ENCODE measurements at places on chromosomes 2 and 18.
A peak's percentile ranks its signal among the peaks of the same experiment; 100 is the strongest.

DNA sequence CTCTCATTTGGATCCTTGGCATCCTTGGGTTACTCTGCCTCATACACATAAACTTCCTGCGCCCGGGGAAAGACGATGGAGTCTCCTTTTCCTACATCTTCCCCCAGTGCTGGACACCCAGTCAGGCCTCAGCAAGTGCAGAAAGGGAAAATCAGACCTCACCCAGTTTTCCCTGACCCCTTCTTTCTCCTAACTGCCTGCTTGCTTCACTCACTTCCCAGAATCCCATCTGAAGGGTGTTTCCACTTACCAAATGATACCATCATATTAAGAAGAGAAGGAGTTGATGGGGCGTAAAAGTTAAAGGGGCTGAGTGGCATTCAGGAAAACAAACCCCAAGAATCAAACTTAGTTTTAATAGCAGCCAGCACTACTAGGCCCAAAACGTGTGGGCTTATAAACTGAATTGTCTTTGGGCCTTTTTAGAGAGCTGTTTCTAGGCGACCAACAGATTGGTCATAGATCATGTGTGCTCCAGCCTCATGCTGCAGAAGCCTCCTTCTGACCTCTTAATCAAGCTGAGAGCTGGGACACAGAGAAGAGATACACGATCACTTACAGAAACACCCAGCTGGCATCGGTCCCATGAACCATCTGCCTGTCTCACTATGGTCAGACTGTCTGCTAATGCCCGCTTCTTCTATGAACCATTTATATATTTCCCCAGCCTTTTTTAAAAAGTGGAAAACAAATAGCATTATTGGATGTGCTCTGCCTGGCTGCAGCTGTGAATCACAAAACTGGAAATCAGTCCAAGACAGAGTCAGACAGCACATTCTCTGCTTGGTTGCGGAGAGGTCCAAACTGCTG lies 165.7 kb upstream of the SLC14A2 start:
- DNase-seq: peak; percentile 67

DNA sequence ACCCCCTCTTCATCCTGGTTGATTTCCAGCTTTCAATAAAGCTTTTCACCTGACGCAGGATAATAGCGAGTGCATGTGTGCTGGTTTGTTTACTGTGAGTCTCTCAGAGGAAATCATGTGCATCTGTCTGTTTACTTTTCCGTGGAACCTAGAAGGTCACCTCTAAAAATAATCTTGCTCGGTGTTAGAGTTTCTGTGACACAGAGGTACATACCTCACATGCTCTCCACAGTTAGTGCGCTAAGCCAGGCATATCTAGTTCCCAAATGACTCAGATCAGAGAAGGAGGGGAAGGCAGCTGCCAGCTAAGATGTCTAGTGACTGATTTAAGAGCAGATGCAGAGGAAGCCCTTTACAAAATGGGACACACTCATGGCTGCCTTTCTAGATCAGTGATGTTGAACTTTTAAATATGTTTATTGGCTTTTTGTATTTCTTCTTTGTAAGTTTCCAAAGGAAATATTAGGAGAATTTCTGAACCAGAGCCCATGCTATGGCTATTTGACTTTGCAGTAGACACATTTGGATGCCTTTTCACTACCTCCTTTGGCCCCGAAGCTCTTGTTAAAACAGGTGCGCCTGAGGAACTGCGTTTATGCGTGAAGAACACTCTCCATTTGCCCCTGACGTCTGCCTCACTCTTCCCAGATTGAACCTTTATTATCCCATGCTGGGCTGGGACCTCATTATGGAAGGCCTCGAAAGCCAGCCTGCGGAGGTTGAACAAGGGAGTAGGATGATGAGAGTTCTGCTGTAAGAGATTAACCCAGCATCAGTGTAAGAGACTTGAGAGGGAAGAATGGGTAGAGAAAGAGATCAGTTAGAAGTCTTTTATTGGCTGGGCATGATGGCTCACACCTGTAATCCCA lies 145.6 kb downstream of the FAM161A start:
- DNase-seq: peak; percentile 19

DNA sequence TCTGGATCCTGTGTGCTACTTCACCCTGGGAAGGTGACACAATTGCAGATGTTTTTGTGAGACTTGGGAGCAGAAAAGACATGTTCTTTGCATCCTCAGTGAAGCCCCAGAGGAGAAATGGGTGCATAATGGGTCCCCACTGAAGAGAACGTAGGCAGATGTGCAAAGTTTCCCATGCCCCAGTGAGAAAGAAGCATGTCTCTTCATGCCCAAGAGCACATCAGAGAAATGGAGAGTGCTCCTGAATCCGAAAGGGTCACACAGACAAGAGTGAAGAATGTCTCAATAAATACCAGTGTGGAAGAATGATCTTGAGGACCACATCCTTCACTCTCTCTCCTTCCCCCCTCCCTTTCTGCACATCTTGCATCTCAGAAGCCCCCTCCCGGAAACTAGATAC lies 167.7 kb downstream of the TMEM247 start:
- DNase-seq: no peak

GRCh38 chr2:74833418-74834233 lies at the start of gene HK2:
TSS of gene HK2 (plus strand) at chr2:74834127. CDS start at chr2:74834581, 454 bp downstream.
- DNase-seq: peak; percentile 92

- no peak for DNase-seq
Observed at GRCh38 chr2:23135481-23136100, 249.4 kb upstream of the KLHL29 start.

- DNase-seq: no peak
Observed at GRCh38 chr18:42719221-42719620, 396.3 kb downstream of the RIT2 start.

DNA sequence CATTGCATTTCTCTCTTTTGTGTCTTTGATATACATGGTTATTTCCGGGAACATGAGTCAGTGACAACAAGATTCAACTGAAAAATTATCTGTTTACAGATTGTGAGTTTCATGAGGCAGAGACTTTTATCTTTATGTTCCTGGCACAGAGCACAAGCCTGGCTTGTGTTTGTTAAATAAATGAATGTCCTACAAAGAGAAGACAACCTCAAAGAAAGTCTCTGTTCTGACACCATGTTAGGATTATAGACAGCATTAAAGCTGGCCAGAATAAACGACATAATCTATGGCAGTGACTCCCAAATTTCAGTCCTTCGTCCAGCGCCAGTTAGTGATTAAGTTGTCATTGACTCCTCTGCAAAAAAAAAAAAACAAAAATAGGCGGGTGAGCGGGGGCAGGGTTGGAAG lies 97.4 kb upstream of the DNAJC10 start:
- DNase-seq: no peak

DNA sequence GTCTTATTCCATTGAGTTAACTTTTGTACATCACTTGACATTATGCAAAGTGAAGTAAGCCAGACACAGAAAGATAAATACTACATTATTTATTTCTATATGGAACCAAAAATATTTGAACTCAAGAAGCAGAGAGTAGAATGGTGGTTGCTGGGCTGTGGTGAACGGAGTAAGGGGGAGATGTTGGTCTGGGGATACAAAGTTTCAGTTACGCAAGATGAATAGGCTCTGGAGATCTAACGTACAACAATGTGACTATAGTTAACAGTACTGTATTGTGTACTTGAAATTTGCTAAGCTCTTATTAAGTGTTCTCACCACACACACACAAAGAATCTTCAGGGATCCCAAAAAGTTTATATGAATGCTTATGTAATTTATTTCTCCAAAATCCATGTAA lies 124.8 kb upstream of the VWC2L start:
- DNase-seq: no peak

- no peak for DNase-seq
Observed at GRCh38 chr18:63137999-63138435, 181.6 kb downstream of the BCL2 start.

GRCh38 chr2:10167316-10167715 lies 44.8 kb downstream of the RRM2 start:
- DNase-seq: no peak

DNA sequence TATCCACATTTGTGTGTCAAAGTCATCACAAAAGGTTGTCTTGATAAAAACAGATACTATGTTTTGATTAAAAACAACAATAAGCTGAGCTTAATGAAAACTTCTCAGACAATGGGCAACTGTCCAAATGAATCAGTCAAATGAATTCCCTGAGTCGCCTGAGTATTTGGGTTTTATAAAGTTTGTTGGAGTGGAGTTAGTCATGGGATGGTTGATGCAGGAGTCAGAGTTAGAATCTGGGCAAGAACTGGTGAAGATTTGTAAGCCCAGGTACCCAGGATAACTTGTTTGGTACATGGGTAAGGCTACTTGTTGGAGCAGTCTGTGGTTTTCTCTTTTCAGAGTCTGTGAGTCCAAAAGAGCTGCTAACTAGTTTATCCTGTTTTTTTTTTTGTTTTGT lies 34.4 kb upstream of the RAPGEF4 start:
- DNase-seq: peak; percentile 83

- no peak for DNase-seq
Observed at GRCh38 chr2:73516033-73516432, 126.2 kb downstream of the NAT8 start.

DNA sequence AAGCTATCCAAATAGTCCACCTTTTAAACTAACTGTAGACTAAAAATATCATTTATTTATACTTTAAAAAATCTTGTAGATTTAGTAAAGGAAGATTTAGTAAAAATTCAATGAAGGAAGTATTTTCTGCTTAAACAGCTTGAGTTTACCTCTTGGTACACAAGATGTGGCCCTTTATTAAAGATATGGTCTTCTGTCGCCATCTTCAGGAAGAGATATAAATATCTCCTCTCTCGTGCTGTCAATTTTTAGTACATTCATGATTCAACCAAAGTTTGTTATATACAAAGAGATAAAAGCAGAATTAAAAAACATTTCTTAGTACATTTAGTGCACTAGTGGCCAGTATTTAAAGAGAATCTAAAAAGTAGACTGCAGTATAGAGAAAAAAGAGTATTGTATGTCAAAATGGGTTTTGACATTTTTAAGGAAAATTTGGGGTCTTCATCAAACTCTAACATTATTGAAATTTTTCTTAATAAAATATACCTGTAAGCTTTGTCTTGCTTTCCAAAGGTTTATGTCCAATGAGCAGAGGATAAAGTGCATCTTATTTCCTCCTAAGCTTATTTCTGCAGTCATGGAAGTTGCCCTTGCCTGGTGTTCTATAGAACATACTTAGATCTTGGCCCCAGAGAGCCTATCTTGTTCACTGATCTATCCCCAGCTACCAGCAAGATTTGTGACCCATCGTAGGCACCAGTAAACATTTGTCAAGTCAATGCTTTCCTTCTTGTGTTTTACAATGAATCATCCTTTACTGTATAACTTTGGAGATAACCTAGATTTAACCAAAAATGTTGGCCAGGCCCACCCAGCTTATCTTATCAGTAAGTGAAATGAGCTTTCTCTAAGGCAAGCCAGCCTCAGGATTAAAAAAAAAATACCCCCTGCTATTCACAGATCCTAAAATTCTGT lies 18.5 kb upstream of the EML6 start:
- DNase-seq: peak; percentile 73

DNA sequence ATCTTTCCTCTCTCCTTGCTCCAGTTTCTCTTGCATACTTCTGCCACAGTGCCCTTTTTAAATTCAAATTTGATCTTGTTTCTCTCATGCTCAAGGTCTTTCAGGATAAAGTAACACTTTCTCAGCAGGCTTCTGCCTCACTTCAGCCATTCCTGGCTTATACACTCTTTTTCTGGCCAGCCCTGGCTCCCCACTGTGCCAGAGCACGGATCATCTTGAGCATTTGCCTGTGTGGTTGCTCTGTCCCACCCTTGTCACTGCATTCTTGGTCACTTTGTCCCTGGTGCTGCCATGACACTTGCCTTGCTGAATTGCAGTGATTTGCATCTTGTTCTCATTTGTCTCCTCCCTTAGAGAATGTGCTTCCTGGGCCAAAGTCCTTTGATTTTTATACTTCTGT lies 634.3 kb downstream of the TMEM182 start:
- no peak for DNase-seq

All from RPMI7951 (cell line).